Stimulated activated CD8-positive, alpha-beta memory T cell treated with anti-CD3 and anti-CD28 coated beads, Interleukin-12 subunit alpha, Interleukin-12 subunit beta, amount 100 ng/mL, for 1 hour (primary cell): ENCODE measurements at places on chromosomes 11 and 22.

DNA sequence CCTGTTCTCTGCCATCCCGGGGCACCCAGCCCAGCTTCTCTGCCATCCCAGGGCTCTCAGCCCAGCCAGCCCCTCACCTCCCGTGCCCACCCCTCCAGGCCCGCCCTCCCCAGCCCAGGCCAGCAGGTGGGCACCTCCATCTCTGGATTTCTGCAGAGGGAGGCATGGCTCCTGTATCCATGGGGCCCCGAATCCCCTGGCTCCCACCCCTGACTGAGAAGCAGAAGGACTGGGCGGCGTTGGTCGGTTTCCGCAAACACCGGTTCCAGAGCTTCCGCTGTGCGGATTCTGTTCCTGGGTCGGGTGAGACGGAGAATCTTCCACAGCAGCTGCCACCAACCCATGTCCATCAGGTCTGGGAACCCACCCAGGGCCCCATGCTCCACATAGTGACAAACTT is 240.3 kb downstream of the BRD1 start:
- DNase-seq: no peak

GRCh38 chr22:29951791-29952413 is 68.9 kb downstream of the MTMR3 start:
- no peak for DNase-seq

GRCh38 chr11:12685229-12685628 is 11.0 kb downstream of the TEAD1 start:
- DNase-seq: no peak

- DNase-seq: peak; percentile 30
Measured at GRCh38 chr22:30314915-30315314, 11.8 kb downstream of the TBC1D10A start.

GRCh38 chr11:31913985-31914384 is 102.9 kb upstream of the PAX6 start:
- no peak for DNase-seq

- DNase-seq: no peak
Measured at GRCh38 chr11:4019891-4020290, 74.7 kb upstream of the RRM1 start.

DNA sequence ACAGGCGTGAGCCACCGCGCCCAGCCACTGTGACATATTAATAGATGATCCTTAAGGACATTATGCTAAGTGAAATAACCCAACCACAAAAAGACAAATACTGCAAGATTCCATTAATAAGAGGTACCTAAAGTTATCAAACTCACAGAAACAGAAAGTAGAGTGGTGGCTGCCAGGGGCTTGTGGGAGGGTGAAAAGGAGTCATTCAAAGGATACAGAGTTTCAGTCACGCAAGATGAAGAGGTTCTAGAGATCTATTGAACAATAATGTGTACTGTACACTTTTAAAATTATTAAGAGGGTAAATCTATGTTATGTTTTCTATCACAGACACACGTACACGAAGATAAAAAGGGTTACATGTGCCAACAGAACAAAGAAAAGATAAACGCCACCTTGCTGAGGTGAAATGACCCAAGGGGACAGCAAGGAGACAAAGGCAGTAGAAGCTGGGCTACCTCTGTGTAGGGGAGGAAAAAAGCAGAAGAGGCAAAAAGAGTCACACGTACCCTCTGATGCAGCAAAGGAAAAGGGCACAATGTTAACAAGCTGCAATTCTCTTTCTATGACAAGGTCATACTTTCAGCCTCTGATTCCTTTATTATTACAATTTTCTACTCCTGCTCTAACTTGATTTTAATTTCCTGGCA is 65.3 kb downstream of the AMBRA1 start:
- DNase-seq: no peak

DNA sequence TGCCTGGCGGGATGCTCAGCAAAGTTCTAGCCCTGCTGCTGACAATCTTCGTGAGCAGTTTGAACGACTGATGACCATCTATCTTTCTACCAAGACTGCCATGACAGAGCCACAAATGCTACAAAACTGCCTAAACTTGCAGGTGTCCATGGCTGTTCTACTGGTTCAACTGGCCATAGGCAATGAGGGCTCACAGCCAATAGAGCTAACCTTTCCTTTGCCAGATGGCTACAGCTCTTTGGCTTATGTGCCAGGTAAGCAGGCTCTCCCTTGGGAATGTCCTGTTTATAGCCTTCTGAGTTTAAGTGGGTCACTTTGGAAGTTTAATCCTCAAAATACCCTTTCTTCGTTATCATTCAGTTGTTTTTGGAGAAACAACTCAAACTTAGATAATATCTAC is 20.1 kb downstream of the UBE4A start:
- no peak for DNase-seq

GRCh38 chr22:47139790-47140119 is 377.3 kb downstream of the TBC1D22A start:
- DNase-seq: no peak

GRCh38 chr22:41369837-41370236 is 11.9 kb upstream of the TEF start:
- DNase-seq: no peak

DNA sequence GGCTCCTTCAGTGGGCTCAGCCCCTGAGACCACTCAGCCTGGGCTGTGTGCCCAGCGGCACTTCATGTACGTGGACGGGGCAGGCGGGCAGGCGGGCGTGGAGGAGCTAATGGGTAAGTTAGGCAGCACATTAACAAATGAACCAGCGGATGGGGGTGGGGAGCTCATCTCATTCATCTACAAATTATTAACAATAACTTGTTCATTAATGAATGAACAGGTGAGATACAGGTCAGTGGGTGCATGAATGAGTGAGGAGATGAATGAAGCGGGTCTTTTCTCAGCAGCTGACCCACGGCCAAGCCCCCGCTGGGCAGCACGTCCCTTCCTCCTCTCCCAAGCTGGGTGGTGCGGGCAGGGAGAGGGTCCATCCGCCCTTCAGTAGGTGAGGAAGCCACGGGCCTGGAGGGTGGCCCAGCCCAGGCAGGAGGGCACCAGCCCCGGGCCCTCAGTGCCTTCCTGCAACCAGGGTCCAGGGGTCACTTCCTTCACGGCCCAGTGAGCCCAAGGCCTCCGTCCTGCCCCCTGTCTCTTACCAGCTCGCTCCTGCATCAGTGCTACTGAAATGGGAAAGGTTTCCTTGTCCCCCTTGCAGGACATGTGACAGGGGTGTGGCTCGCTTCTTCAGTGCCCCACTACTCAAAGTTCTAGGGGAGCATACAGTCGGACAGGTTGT is 60.5 kb upstream of the KCNQ1OT1 start:
- no peak for DNase-seq

- DNase-seq: no peak
Measured at GRCh38 chr11:130776061-130776419, 140.2 kb downstream of the SNX19 start.

GRCh38 chr11:84564180-84564866 is 1062.8 kb downstream of the DLG2 start:
- DNase-seq: no peak

DNA sequence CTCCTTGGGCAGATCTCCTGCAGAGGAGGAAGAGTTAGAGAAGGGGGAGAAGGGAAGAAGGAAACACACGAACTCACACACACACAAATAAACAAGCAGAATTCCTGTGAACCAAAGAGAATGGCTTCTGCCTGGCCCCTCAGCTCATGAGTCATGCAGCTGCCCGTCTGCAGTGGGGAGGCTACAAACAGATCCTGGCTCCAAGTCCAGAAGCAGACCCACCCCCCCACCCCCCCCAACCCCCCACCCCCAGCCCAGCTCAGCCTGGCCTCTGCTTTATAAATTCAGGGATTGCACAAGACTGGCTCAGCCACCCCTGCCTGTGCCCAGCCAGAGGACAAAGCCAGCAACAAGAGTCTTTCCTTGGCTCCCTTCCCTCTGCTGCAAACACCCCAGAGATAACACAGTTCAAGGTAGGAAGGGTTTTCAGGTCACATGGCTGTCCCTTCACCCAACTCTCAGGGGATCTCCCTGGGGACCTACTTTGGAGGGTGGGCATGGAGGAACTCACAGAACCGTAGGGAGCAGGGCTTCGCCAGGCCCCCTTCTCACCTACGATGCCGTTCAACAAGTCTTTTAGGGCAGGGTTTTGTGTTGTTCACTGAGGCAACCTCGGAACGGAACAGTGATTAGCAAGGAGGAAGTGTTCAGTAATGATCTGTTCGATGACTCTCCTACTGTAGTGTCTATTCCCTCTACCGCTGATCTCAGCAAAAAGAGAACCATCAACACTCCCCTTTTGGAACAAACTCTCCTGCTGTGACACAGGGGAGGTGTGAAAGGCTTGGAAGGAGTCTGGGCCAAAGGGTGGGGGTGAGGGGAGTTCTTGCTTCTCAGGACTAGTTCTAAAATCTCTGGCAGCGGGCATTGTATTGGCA is 35.5 kb downstream of the RPL27A start:
- no peak for DNase-seq

- DNase-seq: no peak
Measured at GRCh38 chr11:113273720-113274119, 40.7 kb upstream of the TTC12 start.

DNA sequence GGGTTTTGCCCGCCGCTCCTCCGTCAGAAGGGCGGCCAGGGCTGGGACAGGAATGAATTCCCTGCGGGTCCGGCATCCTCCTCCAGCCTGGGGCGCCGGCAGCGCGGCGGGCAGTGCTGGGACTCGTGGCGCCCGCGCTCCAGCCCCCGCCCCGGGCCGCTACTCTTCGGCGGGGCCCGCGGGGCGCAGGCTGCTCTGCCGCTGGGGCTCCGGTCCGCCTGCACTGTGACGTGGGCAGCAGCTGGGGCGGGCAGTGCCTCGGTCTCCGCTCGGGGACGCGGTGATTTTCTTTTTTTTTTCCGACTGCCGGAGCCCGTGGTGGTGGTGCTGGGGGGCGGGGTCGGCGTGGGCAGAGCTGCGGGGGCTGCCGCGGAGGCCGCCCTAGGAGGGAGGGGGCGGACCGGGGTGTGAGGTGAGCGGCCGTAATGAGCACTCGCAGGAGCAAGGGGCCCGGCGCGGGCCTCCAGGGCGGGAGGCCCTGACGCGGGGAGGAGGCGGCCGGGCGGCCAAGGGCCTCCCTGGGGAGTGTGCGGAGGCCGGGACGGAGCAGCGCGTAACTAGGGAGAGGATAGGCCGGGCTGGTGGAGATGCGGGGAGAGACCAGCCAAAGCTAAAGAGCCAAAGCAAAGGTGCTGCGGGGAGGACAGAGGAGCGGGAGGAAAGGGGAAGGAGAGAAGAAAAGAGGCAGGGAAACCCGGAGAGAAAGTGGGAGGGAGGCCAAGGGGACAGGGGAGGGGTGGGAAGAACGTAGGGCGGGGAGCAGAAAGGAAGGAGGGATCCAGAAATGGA is 73.3 kb upstream of the ZBED5 start:
- DNase-seq: no peak

GRCh38 chr11:129237456-129237855 is 45.3 kb upstream of the ARHGAP32 start:
- DNase-seq: no peak

GRCh38 chr11:3903207-3903896 is 47.9 kb downstream of the STIM1 start:
- DNase-seq: no peak

GRCh38 chr11:61962213-61963015 is 5.0 kb downstream of the FTH1 start:
- no peak for DNase-seq

- DNase-seq: no peak
Measured at GRCh38 chr11:34403431-34403830, 35.3 kb upstream of the CAT start.

DNA sequence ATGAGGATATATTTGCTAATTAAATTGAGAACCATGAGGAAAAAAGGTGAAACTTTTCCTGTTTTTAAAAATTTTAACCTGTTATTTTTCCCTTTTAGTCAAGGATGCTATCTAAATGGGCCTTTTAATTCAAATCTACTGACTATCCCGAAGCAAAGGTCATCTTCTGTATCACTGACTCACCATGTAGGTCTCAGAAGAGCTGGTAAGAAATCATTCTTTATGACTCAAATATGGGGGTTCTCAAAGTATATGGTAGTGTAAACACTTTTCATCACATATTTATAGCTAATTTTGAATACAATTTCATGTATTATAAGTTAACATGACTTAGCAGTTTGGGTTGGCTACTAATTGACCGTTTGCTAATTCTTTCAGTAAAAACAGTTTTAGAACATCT is 88.2 kb downstream of the CYP2R1 start:
- no peak for DNase-seq

- no peak for DNase-seq
Measured at GRCh38 chr22:45511847-45512261, 9.2 kb downstream of the FBLN1 start.

DNA sequence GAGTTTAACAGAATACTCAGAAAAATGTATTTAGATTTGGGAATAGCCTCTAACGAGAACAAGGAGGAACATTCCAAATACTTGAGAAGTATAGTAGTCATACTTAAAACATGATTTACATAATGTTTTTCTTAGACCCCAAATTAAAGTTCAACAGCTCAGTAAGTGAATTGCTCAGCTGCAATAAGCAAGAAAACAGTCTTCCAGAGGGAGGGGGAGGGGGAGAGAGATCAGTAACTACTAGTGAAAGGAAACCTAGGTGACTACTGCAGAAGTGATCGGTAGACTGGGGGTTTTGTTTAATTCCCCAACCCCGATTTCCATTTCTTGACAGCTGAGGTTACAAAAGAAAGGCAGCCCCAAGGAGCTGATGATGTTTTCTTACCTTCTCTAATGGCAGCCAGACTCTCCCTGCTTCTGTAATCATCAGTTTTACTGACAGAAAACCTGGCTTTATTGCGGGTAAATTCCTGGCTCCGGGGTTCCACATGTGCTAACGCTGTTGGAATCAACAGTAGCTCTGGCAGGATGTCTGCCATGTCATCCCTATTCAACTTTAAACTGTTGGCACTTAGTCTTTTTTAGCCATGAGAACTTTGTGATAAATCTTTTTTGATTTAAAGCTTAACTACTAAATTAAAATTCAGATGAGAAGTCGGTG is 82.4 kb upstream of the BIRC3 start:
- DNase-seq: no peak

- no peak for DNase-seq
Measured at GRCh38 chr11:72808331-72808798, 5.8 kb upstream of the ATG16L2 start.

DNA sequence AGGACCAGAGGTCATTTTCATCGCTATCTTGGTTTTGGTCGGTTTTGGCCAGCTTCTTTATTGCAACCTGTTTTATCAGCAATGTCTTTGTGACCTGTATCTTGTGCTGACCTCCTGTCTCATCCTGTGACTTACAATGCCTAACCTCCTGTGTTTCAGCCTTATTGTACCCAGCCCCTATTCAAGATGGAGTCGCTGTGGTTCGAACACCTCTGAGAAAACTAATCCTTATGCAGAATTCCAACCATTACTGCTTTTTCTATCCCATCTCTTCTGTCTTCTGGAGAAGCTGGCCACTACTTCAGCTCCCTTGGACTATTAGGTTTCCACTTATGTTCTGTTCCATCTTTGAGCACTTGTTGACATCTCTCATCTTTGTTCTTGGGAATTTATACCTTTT is 62.6 kb downstream of the METTL15 start:
- DNase-seq: no peak

DNA sequence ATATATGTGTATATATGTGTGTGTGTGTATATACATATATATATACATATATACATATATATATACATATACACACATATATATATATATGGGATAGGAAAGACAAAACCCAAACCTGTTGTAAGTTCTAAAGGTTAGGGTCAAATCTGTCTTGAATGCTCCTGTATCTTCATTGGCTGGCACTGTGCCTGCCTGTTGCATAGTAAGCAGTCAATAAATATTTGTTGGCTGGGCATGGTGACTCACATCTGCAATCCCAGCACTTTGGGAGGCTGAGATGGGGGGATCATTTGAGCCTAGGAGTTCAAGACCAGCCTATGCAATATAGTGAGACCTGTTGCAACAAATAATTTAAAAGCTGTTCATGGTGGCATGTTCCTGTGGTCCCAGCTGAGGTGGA is 205.4 kb downstream of the DBX1 start:
- no peak for DNase-seq
